Heart right ventricle (tissue), 16 donors: ENCODE measurements at places on chromosomes 12 and 14. TPM values are rescaled to one million over a fixed set of nuclear protein-coding genes. Genes with fewer than 3 reads are reported as not detected.
A peak's percentile ranks its signal among the peaks of the same experiment; 100 is the strongest.

The TAS2R30 gene
- 0.72 TPM for total RNA-seq

DNA sequence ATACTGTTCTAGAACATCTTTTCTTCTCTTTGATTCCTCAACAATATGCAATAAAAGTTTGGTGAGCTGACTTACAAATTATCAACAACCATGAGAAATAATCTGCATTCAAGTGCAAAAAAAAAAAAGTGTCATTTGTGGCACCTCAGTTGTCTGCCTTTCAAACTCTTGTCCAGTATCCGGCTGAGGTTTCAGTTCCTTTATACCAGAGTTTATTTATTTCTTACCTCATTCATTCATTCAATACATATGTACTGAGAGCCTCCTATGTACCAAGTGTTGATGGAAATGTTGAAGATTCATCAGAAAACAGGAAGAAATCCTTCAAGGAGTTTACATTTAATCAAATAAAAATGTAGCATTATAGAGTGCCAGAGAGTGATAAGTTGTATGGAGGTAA is 484.1 kb downstream of the RMST start:
- H3K4me1 ChIP-seq, result no peaks in the 10 kb centered on the region
- DNase-seq, result no peak
- no peak overlapping the region for H3K4me3 ChIP-seq
- no peaks in the 10 kb centered on the region for H3K27me3 ChIP-seq
- no peaks in the 10 kb centered on the region for H3K36me3 ChIP-seq
- no peak overlapping the region for H3K27ac ChIP-seq

The FAM90A1 gene
- not detected for total RNA-seq

DNA sequence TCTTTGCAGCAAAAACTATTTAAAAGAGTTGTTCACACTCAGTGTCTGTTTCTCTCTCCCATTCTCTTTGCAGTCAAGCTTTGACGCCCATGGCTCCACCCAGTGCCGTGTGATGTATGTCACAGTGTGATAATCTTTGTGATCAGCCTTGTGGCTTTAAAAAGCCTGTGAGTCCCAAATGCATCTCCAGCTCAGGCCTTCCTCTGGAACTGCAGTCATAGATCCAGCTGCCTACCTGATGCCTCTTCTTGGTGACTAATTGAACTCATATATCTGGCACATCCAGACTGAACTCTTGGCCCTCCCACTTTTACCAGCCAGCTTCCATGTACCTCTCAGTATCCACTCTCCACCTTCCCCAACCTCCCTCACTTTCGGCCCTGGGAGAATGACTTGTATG is 182.8 kb upstream of the ARHGAP5 start:
- no peak overlapping the region for H3K27ac ChIP-seq
- no peak overlapping the region for H3K4me3 ChIP-seq
- no peak for DNase-seq

GRCh38 chr12:45730084-45730347 is 510 bp downstream of the ARID2 start:
- H3K27ac ChIP-seq, result peak overlapping the region; percentile 99
- peaks cover 48% of the 10 kb centered on the region for H3K4me1 ChIP-seq
- peak overlapping the region; percentile 89 for H3K4me3 ChIP-seq
- no peaks in the 10 kb centered on the region for H3K27me3 ChIP-seq
- no peaks in the 10 kb centered on the region for H3K36me3 ChIP-seq

GRCh38 chr14:74846168-74846567 is 29.8 kb downstream of the PROX2 start:
- no peaks in the 10 kb centered on the region for H3K4me1 ChIP-seq
- H3K4me3 ChIP-seq, result no peak overlapping the region
- H3K27me3 ChIP-seq, result no peaks in the 10 kb centered on the region
- H3K36me3 ChIP-seq, result no peaks in the 10 kb centered on the region
- no peak overlapping the region for H3K27ac ChIP-seq

DNA sequence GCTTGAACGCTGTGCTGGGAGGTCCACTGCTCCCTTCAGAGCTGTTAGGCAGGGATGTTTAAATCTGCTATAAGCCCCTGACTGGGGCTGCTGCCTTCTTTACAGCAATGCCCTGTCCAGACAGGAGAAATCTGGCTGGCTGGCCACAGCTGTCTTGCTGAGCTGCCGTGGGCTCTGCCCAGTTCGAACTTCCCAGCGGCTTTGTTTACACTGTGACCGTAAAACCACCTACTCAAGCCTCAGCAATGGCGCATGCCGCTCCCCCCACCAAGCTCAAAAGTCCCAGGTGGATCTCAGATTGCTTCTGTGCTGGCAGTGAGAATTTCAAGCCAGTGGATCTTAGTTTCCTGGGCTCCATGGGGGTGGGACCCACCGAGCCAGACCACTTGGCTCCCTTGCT is 35.8 kb downstream of the CKAP4 start:
- H3K4me1 ChIP-seq, result no peaks in the 10 kb centered on the region
- H3K4me3 ChIP-seq, result no peak overlapping the region
- no peak for DNase-seq
- H3K27me3 ChIP-seq, result peaks cover 3% of the 10 kb centered on the region
- no peak overlapping the region for H3K27ac ChIP-seq

DNA sequence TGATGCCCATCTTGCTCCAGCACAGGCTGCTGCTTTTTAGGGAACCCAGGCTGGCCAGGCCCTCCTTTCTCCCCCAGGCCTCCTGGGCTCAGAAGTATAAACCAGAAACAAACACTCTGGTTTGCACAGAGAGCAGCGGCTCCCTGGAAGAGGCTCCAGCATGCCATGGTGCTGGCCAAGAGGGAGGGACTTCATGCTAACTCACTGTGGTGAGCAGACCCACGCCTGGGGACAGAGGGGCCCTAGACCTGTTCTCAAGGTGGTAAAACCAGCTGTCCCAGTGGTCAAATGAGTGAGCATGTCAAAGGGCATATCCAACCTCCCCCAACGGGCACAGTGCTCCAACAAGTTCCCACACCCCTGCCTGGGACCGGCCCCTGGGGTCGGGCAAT is 15.5 kb downstream of the BCL11B start:
- DNase-seq, result no peak
- no peaks in the 10 kb centered on the region for H3K4me1 ChIP-seq

GRCh38 chr14:23379366-23380196 is 2.7 kb downstream of the CMTM5 start:
- no peaks in the 10 kb centered on the region for H3K27me3 ChIP-seq
- no peak overlapping the region for H3K4me3 ChIP-seq
- peaks cover 33% of the 10 kb centered on the region for H3K36me3 ChIP-seq
- no peaks in the 10 kb centered on the region for H3K4me1 ChIP-seq

- H3K36me3 ChIP-seq, result no peaks in the 10 kb centered on the region
- H3K4me3 ChIP-seq, result no peak overlapping the region
- H3K27ac ChIP-seq, result no peak overlapping the region
- no peaks in the 10 kb centered on the region for H3K27me3 ChIP-seq
- H3K4me1 ChIP-seq, result no peaks in the 10 kb centered on the region
Observed at GRCh38 chr12:106213662-106214061, 34.2 kb downstream of the CKAP4 start.

DNA sequence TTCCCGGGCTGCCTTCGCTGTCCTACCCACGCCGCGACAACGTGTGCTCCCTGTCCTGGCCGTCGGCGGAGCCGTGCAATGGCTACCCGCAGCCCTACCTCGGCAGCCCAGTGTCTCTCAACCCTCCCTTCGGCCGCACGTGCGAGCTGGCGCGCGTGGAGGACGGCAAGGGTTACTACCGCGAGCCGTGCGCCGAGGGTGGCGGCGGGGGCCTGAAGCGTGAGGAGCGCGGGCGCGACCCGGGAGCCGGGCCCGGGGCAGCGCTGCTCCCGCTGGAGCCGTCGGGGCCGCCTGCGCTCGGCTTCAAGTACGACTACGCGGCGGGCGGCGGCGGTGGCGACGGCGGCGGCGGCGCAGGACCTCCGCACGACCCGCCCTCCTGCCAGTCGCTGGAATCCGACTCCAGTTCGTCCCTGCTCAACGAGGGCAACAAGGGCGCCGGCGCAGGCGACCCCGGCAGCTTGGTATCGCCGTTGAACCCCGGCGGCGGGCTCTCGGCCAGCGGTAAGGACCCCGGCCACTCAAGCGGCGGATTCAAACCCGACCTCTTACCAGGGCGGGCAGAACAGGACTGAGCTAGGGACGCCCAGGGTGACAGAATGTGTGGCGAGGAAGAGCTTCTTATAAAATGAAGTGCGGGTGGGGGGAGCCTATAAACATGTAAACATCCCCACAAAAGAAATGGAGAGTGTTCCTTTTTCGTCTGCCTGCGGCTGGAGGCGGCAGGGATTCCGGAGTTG is 503 bp downstream of the HOXC12 start:
- no peaks in the 10 kb centered on the region for H3K4me1 ChIP-seq
- H3K27ac ChIP-seq, result no peak overlapping the region
- no peak for DNase-seq
- H3K4me3 ChIP-seq, result no peak overlapping the region
- peaks cover 100% of the 10 kb centered on the region for H3K27me3 ChIP-seq
- H3K36me3 ChIP-seq, result no peaks in the 10 kb centered on the region

- no peak overlapping the region for H3K4me3 ChIP-seq
- no peaks in the 10 kb centered on the region for H3K36me3 ChIP-seq
- H3K4me1 ChIP-seq, result peaks cover 8% of the 10 kb centered on the region
- H3K27me3 ChIP-seq, result no peaks in the 10 kb centered on the region
- no peak for DNase-seq
Observed at GRCh38 chr12:57104292-57104910, 6.8 kb downstream of the STAT6 start.

The CD69 gene
- total RNA-seq, result 1.4 TPM

DNA sequence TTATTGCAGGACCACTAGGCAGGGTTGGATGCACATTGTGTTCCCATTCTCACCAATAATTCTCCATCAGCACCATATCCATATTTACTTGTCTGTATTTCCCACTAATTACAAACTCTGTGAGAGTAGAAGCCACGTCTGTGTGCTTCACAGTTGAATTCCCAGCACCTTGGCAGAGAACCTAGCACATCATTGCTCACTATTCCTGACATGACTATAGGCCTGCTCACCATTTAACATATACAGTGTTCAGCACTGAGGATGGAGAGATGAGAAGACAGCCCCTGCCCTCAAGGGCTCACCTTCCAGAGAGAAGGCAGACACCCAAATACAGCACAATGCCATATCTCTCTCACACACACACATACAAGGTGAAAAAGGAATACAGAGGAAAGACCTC is 5.0 kb downstream of the DAD1 start:
- H3K4me3 ChIP-seq, result no peak overlapping the region
- H3K27ac ChIP-seq, result no peak overlapping the region
- no peak for DNase-seq
- no peaks in the 10 kb centered on the region for H3K36me3 ChIP-seq

- H3K27ac ChIP-seq, result no peak overlapping the region
- no peaks in the 10 kb centered on the region for H3K36me3 ChIP-seq
- no peaks in the 10 kb centered on the region for H3K4me1 ChIP-seq
- H3K4me3 ChIP-seq, result no peak overlapping the region
Observed at GRCh38 chr12:126582231-126582630, 1517.0 kb downstream of the AACS start.

DNA sequence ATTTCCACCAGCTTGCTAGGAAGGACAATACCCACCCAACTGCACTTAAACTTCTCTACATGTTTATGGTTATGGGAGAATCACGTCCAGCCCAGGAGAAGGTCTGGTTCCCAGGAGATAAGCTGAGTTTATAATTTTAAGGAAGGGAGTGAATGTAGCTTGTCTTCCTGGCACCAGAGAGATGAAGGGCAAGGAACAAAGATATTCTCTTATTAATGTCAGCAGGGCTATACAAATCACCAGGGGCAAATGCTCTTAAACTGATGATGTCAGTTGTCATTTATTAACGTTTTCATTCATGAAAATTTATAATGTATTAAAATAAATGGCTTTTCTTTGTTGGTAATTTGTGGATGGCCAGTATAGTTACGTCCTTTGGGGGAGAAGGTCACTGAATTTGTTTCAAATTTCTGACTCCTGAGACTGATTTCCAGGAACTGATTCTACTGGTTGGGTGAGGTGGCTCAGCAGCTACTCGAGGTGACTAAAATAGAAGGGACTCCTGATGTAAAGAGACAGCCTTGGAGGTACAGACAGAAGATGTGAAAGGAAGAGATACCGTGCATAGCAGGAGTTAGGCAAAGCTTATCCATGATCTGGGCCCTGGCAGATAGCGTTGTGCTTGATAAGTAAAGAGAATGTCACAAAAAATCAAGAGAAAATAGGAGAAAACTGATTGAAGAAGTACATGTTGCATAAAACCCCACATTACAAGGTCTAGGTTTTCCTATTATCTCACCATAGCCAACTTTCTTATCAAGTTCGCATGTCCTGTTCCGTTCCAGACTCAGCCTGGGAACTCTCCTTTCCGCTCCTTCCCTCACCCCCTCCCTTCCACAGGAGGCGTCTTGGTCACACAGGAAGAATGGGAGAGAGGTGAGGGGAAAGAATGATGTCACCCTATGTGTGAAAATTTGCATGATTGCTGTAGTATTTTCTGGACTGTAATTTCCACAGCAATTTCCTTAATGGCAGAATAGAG is 367.1 kb upstream of the FAR2 start:
- H3K27me3 ChIP-seq, result no peaks in the 10 kb centered on the region
- H3K36me3 ChIP-seq, result no peaks in the 10 kb centered on the region
- no peak overlapping the region for H3K4me3 ChIP-seq
- H3K27ac ChIP-seq, result no peak overlapping the region

The SERPINA3 gene
- 7.4 TPM for total RNA-seq

DNA sequence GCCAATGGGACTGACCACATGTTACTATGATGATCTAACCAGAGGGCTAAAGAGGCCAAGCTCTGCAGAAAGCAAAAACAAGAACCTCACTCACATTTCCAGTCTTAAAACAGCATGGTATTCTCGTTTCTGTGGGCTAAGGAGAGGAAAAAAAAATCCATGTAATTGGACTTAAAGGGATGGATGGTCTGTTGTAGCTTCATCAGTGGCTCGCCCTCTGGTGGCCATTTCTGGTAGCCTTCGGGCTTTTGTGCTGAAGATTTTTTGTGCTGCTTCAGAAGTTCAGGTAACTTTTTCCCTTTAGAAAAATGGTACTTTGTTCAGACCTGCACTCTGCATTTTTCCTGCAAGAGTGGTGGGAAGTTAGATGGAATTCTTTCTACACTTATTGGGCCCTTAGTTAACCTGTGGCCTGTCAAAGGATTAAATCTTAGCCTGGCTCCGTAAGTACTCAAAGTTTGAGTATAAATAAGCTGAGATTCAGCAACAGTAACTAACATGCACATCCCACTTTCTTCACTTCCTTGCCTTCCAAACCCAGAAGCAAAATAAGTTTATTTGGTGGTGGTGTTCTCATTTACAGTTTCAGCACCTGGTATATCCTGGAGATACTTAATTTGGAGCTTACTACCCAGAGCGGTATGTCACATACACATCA is 22.3 kb downstream of the DCAF4 start:
- H3K36me3 ChIP-seq, result peaks cover 22% of the 10 kb centered on the region
- DNase-seq, result peak; percentile 58
- no peak overlapping the region for H3K4me3 ChIP-seq
- H3K27ac ChIP-seq, result no peak overlapping the region
- H3K27me3 ChIP-seq, result no peaks in the 10 kb centered on the region
- H3K4me1 ChIP-seq, result no peaks in the 10 kb centered on the region

The IFNG-AS1 gene
- total RNA-seq, result 1.7 TPM

GRCh38 chr12:113118142-113118541 is 17.4 kb downstream of the RASAL1 start:
- no peaks in the 10 kb centered on the region for H3K36me3 ChIP-seq
- no peaks in the 10 kb centered on the region for H3K4me1 ChIP-seq
- no peak for DNase-seq
- H3K27ac ChIP-seq, result no peak overlapping the region

The TMEM63C gene
- 0.09 TPM for total RNA-seq
